ENCODE measurements at places on chromosomes 13 and 19. TPM values are rescaled to one million over a fixed set of nuclear protein-coding genes. Genes with fewer than 3 reads are reported as not detected.

ZSCAN4 gene
- not detected for total RNA-seq

ZNF324B gene
- total RNA-seq: 5.6 TPM

SHISA7 gene
- 0.10 TPM for total RNA-seq

C2CD4C gene
- 0.49 TPM for total RNA-seq

TMEM150B gene
- 1.1 TPM for total RNA-seq

DNA sequence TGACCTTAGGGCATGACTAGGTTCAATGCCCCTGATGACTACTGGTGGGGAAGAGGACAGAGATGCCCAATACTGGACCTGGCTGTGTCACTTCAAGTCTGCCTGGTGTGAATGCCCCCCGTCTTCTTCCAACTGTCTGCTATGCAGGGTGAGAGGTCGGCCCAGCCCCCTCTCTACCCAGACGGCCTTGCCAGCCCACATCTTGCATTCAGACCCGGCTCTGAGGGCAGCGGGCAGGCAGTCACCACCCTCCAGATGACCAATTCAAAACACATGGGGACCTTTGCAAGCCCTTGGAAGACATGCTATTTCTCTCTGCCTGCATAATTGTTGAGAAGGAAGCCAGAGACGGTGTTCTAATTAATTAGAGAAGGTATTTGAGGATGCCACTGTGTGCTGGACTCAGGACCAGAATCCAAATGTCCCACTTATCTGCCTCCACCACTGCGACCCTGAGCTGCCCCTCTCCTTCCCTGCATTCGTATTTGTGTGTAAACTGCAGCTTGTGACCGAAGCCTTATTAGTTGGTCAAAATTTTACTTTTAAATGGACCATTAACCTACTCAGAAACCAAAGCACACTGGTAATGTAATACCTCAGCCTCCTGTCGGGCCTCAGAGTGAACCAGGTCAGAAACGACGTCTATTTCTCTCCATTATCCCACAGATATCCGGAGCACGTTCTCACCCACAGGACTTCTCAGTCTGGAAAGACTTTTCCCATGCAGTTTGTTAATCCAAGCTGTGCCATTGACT lies 407.0 kb downstream of the ZNF536 start:
- DNase-seq: no peak

- DNase-seq: no peak
Observed at GRCh38 chr13:31903111-31903815, 128.3 kb upstream of the FRY start.

DNA sequence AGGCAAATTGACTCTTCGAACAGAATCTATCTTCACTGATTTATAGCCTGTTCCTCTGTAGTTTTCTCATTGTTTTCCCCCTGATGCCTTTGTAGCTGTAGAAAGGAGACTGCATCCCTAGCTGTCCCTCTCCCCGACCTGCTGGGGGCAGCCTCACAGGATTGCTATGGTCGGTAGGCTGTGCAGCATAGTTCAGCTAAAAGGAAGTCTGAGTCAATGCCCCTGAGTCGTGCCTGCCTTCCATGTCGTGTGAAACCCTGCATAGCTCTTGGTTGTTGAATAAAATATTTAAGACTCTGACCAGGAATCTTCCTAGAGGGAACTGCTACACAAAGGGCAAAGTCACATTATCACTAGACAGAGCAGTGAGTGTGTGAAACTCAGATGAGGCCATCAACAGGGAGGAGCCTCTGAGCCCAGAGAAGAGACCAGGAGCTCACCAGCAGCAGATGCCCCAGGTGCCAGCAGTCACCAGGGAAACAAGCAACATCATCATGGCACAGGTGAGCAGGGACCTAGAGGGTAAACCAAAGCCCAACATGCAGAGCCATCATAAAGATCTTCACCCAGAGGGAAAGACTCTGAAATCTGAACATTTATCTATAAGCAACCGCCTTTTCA lies 108.4 kb upstream of the NBEA start:
- no peak for DNase-seq

DNA sequence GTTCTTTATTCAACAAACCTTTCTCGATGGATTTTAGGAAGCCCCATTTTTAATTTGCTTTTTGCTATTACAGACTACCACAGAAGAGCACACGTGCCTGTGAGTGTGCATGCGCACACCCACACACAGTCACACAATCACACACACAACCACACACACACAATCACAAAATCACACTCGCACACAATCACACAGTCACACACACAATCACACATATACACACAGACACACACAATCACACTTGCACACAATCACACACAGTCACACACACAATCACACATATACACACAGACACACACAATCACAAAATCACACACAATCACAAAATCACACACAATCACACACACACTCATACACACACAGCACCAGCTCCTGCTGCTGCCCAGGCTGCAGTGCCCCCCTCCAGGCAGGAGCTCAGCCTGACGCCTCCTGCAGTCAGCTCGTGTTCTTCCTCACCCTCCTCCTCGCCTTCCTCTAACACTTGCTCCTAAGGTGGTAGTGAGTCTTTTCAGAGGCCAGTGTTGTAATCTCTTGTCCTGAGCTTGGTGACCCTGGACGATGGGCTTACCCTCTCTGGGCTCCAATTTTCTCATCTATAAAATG lies 125.0 kb upstream of the SOX1 start:
- DNase-seq: no peak

GRCh38 chr19:12766051-12766521 lies 9.3 kb downstream of the HOOK2 start:
- DNase-seq: peak; percentile 70

DNA sequence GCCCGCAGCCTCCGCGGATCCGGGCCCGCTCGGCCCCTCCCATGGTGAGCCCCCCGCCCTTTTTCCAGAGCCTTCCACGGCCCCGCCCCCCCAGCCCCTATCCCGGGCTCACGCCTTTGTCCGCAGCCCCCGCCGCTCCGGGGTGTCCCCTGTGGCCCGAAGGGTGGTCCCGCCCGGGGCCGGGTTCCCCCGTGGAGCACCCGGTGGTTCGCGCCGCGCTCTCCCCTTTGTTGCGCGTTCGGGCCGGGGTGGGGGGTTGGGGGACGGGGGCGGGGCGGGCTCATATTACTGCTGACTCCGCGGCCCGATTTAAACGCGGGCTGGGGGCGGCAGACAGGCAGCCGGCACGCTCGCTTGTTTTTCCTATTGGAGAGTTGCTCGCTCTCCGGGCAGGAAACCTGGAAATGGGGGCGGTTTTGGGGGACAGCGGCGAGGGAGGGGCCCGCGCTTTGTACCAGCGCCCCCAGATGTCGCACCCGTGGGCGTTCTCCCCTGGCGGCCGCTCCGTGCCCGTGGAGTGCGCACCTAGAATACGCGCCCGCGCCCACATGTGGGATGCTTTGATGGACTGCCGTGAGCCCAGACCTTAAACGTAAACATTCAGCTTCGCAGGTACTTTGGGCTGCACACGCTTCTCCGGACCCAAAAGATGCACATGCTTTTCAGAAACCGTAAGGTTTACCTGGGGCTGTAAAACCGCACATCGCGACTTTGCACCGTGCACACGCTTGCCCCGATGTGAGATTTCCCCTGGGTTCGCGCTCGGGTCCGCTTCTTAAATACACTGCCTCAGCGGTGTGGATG lies 699 bp downstream of the PTOV1 start:
- DNase-seq: peak; percentile 36

GRCh38 chr13:104015646-104016396 lies 949.6 kb upstream of the SLC10A2 start:
- DNase-seq: no peak
